ENCODE measurements at places on chromosomes 1 and 21. TPM values are rescaled to one million over a fixed set of nuclear protein-coding genes. Genes with fewer than 3 reads are reported as not detected.
A peak's percentile ranks its signal among the peaks of the same experiment; 100 is the strongest.

The BRDT gene
- not detected for total RNA-seq

The PTAFR gene
- total RNA-seq = 0.29 TPM

The ZMYM4 gene
- total RNA-seq = 29.3 TPM

The IKBKE gene
- total RNA-seq = 26.6 TPM

- H3K36me3 ChIP-seq = peaks cover 19% of the 10 kb centered on the region
- peak overlapping the region; percentile 86 for H3K4me3 ChIP-seq
- peak overlapping the region; percentile 66 for H3K27ac ChIP-seq
- H3K27me3 ChIP-seq = no peaks in the 10 kb centered on the region
These were observed 2.0 kb downstream of the XKR8 start for GRCh38 chr1:27961646-27962221.

DNA sequence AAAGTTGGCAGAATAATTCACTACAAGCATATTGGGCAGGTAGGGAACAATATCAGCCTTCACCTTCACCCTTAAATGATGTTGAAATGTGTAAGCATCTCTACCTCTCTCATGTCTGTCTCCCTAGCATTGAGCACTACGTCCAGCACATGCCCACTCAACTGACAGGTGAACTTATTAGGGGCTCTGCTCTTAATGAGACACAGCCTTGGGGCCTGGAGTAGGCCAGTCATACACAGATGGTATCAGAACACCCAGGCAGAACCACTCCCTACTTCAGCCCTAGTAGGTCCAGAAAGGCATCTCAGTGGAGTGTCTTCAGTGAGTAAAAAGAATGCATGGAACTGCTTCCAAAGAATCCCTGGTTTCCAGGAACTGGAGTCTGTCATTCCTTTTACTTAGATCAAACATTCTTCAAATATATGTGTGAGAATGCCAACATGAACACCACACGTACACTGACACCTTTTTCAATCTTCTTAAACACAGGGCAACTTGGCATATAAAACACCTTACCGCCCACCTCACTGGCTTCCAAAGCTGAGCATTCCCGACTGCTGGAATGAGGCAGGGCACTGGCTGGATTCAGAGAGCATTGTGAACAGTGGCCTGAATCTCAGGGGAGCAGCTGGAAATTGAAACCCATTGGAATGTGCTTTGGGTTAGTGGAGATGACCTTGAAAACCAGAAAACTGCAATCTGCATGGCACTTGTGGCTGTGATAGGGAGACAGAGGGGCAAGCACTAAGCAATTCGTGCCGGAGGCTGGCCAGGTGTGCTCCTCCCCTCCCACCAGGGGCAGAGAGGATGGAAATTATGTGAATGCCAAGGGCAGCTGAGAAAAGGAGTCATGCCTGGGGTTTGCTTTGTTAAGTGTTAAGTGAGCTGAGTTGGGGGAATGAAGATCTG lies 24.2 kb upstream of the HSD3B1 start:
- H3K4me1 ChIP-seq = no peaks in the 10 kb centered on the region
- H3K4me3 ChIP-seq = no peak overlapping the region
- peaks cover 12% of the 10 kb centered on the region for H3K27me3 ChIP-seq
- H3K36me3 ChIP-seq = no peaks in the 10 kb centered on the region
- H3K27ac ChIP-seq = no peak overlapping the region
- no peak for ATAC-seq
